ENCODE measurements at places on chromosomes 12 and 14. TPM values are rescaled to one million over a fixed set of nuclear protein-coding genes. Genes with fewer than 3 reads are reported as not detected.

LPAR5 gene
- polyA plus RNA-seq: 1.8 TPM

SLC7A8 gene
- 94.3 TPM for polyA plus RNA-seq

CLEC9A gene
- 0.53 TPM for polyA plus RNA-seq

PAPLN gene
- 28.4 TPM for polyA plus RNA-seq

HOXC4 gene
- polyA plus RNA-seq: 53.0 TPM

PRB2 gene
- not detected for polyA plus RNA-seq

PUS7L gene
- 9.6 TPM for polyA plus RNA-seq

PRIM1 gene
- 16.0 TPM for polyA plus RNA-seq

KCTD10 gene
- 48.2 TPM for polyA plus RNA-seq

DNA sequence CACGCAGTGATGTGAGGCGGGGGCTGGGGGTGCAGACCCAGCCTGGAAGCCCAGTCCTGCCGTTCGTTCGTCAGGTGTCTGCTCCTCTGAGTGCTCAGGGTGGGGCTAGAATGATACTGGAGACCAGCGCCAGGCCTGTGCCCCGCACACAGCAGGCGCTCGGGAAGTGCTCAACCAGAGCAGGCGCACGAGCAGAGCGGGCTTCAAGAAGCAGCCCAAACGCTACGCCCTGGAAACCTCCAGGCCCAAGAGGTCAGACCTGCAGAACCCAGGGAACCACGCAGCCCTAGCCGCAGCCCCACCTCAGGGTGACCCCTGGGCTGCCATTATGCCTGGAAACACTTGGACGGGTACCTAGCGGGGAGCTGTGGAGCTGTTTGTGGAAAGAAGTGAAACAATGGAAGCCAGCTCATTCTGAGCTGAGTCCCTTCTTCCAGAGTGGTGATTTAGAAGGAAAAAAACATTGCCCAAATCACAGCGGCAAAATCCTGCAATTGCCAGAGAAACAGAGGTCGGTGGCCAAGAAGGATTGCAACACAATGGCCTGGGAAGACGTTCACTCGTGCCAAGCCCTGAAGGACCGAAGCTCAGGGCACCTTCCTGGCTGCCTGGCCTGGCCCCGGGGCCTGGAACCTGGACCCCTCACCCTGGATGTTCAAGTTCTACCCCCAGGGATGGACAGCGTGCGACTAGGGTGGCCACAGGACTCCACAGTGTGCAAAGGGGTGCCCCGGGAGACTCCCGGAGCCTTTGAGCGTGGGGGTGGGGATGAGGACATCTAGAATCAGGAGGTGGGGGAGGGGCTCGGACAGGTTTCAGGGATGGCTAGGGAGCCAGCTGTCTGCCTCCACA lies 40.4 kb upstream of the DIO3 start:
- DNase-seq: no peak

GRCh38 chr12:43761500-43761899 lies 2.7 kb downstream of the IRAK4 start:
- no peak for DNase-seq

- no peak for DNase-seq
Measured at GRCh38 chr14:100576091-100577085, 10.8 kb downstream of the BEGAIN start.

DNA sequence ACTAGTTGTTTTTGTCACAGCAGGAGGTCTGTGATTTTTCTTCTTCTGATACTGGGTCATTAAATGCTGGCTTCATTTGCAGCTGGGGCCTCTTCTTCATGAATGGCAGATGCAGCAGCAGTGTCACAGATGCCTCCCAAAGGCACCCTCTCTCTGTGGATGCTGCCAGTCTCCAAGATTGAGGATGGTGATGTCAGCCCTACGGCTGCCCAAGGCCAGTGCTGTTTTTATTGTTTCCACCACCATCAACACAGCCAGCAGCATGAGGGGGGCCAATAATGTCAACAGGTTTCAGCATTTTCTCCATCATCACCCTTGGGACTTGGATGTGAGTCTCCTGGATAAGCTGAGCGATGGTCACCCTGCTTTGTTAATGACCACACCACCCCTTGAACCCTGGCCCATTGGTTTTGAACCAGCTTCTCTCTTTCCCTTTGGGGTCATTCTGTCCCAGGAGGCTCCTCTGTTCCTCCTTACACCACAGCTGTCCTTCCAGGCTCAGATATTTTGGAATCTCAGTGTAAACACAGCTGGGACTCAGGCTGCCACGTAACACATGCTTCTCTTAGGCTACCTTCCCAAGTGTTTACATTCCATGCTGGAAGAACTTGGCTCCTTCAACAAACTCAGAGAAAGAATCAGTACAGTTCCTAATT lies 151.7 kb upstream of the DDHD1 start:
- no peak for DNase-seq

DNA sequence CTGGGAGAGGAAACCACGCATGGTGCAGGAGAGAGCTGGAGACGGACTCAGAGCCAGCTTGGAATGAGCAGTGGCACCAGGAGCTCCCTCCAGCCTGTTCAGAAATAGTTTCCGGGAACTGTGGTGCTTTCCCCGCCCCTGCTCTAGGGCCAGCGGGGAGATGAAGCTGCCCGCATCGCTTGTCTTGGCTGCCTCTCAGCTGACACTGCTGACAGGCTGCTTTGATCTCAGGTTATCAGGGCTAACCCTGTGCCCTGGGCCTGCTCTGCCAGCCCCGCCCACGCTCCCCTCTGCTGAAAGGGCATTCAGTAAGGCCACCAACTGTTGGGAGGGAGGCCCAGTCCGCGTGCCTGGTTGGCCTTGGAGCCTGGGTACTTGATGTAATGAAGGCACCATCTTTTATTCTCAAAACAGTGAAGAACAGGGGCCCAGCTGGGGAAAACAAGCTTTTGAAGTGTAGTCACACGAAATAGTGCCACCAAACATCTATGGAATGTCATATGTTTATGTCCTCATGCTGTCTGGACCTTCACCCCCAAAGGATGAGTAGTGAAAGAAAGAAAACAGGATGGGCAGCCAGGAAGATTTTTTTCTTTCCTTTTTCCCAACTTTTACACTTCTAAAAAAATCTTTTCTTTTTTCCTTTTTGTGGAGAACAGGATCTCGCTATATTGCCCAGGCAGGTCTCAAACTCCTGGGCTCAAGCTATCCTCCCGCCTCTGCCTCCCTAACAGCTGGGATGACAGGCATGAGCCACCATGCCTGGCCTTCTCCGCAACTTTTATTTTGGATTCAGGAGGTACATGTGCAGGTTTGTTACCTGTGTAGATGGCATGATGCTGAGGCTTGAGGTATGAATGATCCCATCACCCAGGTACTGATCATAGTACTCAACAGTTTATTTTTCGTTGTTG lies 115.9 kb upstream of the TBX3 start:
- no peak for DNase-seq

GRCh38 chr12:44848703-44849085 lies 27.4 kb downstream of the NELL2 start:
- DNase-seq: no peak

- no peak for DNase-seq
Measured at GRCh38 chr14:36055681-36056225, 120.8 kb downstream of the PTCSC3 start.

GRCh38 chr12:130161261-130162243 lies 712 bp upstream of the FZD10 start:
- DNase-seq: no peak

DNA sequence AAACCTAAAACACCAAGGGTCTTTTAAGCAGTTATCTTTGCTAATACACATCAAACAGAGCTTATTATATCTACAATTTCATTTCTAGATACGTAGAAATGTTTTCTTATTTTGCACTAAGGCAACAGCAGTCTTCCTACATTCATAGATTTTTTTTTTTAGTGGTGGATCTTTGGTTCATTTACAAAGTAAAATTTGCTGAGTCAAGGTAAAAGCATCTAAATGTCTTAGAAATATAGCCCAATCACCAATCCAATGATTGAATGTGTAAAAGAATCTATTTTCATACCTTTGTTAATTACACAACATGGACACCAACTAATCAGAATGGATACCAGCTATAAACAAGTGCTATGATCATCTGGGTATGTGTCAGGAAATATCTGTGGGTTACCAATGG lies 272.2 kb upstream of the TMPO start:
- DNase-seq: no peak

DNA sequence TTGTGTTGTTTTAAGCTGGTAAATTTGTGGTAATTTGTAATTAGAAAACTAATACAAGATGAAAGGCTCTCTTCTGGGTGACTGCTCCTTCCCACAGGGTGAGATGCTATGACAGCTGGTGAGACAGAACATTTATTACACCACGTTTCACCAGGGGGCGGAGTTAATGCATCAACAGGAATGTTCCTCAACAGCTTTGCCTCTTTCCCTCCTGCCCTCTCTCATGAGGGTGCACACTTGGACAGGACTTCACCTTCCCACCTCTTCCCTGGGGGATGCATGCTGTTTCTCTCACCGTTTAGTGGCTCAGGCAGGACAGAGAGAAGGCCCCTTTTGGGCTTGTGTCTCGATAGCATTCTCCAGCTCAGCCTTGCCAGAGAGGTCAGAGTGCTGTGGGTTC lies 13.4 kb upstream of the PPP1R1A start:
- no peak for DNase-seq

- no peak for DNase-seq
Measured at GRCh38 chr14:104471114-104471513, 108.5 kb upstream of the C14orf180 start.

- no peak for DNase-seq
Measured at GRCh38 chr12:15393995-15394394, 71.7 kb downstream of the PTPRO start.

DNA sequence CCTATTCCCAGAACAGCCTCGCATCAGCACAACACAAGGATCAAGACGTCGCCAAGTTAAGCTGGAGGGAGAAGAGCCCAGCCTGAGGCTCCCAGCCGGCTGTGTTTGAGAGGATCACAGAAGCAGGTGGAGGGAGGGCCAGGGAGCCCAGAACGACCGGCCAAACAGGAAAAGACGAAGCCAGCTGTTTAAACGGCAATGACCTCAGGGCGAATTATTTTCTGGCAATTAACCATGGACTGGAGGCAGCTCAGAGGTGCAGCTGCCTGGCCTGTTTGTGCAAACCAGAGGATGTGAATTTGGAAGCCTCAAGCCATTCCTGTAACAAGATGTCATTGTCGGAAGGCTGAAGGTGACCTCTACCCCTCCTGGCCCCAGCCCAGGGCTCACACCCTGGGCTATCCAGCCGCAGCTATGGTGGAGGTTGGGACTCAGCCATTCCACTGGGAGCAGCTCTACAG lies 175.8 kb upstream of the PRMT8 start:
- DNase-seq: no peak

GRCh38 chr12:123242116-123242904 lies 9.1 kb downstream of the MTRFR start:
- no peak for DNase-seq

GRCh38 chr12:122951979-122952892 lies 14.0 kb downstream of the ABCB9 start:
- peak; percentile 49 for DNase-seq

DNA sequence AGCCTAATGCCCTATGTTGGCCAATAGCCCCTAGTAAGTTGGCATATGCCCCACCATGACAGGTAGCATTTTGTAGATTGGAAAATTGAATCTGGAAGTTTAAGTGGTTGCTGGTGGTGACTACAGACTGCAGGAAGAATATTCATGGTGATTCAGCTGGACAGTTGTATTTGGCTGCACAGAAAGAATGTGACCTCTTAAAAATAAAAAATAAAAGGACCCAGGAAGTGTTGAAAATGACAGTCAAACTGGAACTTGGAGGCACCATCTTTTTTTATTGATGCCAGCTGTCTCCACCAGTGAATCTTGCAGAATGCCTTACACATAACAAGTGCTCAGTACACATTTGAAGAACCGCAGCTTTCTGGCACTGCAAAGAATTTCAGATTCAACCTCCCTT lies 73.9 kb downstream of the PRMT8 start:
- DNase-seq: no peak

DNA sequence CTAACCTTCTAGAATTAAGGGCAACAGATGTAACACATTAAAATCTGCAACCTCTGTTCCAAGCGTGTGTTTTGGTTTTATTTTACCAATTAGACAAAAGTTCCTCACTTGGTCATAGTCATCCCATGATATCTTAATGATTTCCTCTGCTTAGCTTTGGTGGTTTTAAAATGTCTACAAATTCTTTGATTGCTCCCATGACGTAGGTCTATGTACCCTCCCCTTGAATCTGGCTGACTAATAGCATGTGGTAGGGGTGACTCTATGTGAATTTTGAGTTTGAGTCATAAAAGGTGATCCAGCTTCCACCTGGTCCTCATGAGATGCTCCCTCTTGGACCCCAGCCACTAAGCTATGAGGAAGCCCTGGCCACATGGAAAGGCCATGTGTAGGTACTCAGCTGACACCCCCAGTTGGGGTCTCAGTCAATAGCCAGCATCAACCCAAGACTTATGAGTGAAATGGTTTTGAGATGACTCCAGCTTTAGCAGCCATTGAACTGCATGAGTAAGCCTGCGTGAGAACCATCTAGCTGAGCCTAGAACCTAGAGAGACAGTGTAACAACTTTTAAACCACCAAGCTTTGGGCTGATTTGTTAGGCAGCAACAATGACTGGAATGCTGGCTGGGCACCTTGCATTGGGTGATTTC lies 247.1 kb downstream of the MSRB3 start:
- no peak for DNase-seq

GRCh38 chr12:58306266-58307000 lies 365.1 kb downstream of the ATP23 start:
- no peak for DNase-seq

GRCh38 chr12:88339966-88340365 lies 197.9 kb downstream of the TMTC3 start:
- no peak for DNase-seq

- DNase-seq: no peak
Measured at GRCh38 chr12:26717757-26718156, 115.2 kb downstream of the ITPR2 start.

DNA sequence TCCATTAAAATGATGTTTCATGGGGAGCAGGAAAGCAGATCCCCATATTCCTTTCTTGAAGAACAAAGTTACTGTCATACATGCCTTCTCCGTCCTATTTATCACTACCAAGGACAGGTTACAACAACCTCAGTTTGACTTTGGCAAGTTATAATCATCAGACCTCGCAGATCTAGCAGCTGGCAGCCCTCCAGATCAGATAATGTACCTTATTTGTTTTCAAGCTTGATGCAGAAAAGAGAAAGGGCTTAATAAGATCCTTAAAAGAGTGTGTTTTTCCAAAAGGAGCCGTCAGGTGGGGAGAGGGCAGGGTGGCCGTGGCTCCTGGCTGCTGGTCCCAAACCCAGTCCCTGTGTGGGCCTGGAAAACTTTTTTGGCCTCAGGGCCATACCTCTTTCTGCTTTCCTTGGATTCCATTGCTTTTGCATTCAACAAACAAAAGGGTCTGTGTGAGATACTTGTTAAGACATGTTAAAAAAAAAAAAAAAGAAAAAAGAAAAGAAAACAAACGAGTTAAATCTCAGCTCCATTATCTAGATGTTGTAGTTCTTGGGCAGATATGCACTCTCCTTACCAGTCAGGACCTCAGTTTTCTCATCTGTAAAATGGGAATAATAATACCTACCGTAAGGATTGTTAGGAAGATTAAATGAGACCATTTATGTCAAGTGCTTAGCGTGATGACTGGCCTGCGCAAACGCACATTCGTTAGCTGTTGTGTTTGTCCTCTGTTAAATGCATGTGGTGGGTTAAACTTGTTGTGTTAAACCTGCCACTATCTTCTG lies 64.6 kb downstream of the B4GALNT3 start:
- DNase-seq: no peak
